ENCODE measurements at places on chromosomes 4 and X.

GRCh38 chr4:143337600-143338287, 1.1 kb downstream of the GAB1 start:
- DNase-seq = peak; percentile 59

DNA sequence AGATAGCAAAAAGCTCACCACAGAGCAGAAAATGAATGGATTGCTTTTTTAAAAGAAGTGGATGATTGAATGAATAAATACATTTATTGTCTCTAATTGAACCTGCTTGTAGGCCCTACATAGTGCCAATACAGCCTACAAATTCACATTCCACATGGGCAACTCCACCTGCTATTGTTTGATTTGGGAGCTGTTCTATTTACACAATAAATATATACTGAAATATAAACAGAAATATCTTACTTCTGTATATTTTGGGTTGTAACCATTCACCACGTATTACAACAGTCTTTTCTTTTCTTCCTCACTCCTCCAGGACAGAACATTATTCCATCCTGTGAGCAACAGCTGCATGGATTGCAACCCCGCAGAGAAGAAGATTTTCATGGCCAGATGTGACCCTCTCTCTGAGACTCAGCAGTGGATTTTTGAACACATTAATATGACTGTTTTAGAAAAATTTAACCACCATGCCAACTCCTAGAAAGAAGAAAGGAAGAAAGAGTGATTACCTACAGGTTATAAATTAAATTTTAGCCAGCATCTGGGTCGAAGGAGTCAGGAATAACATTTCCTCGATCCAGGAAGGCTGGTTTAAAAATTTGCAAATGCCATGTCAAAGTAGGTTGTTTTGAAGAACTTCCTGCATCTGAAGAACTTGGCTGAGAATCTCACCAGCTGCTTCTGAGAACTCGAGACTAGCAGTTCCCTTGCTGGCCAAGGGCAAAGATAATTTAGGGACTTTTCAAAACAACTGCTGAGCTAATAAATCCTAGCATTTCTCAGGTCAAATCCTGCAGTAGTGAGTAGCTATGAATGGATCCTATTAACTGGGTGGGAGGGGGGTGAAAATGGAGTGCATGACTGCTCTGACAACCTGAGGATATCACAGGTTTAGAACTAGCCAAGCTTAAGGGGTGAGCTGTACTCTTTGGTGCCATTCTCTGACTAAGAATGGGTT, 128.7 kb upstream of the GALNT7 start:
- no peak for DNase-seq

DNA sequence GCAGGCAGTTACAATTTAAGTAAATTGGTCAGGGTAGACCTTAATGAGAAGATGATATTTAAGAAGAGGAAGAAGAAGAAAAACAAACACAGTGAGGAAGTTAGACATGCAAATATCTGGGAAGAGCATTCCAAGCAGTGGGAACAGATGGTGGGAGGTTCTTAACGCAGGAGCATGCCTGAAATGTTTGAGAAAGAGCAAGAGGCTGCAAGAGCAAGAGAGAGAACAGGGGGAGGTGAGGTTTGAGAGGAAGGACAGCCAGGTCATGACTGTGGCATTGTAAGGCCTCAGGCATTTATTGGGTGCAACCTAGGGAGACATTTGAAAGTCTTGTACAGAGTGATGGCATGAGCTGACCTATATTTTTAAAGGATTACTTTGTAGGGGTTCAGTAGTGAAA, 136.0 kb downstream of the UGT8 start:
- DNase-seq = no peak

- no peak for DNase-seq
Measured at GRCh38 chrX:39725928-39726619, 371.7 kb downstream of the BCOR start.

DNA sequence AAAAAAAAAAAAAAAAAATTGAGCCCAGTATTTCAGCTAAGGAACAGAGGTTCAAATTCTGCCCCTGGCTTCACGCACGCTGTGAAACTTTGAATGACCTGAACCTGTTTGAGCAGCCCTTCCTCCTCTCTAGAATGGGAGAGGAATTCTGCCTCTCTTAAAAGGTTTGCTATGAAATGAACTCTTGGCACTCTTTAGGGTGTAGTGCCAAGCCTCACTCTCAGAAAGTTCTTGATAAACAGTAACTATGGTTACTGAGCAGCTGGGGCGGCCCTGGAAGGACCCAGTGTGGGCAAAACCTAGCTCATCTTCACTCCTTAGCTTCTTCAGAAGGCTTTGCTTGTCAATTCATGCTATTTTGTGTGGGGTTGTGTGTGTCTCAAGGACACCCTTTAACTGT, 73.7 kb downstream of the GEMIN8 start:
- DNase-seq = no peak

DNA sequence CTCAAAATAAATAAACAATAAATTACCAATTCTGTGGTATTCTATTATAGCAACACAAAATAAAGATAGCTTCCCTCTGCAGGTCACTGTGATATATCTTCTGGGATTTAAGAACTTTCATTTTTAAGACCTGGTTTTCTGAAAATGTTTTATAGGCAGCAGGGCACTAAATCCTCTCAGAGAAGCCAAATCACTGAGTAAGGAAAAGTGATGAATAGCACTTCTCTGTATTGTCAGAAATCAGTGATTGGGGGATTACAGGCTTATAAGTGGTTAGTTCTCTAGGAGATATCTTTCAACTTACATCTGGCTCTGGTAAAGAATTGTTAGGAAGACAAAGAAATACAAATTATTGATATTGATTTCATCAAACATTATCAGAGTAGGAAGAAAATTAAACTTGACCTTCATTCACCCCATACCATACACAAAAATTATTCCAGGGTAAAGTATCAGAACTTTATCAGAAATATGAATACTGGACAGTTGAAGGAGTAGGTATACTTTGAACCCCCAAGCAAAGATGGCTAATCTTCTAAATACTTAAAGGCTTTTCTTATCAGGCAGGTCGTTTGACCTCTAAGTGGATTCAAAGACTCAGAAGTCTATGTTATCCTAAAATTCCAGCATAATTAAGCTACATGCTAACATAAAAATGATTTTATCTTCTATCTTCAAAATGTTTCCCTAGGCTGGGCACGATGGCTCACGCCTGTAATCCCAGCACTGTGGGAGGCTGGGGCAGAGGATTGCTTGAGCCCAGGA, 81.6 kb upstream of the USP9X start:
- DNase-seq = no peak

DNA sequence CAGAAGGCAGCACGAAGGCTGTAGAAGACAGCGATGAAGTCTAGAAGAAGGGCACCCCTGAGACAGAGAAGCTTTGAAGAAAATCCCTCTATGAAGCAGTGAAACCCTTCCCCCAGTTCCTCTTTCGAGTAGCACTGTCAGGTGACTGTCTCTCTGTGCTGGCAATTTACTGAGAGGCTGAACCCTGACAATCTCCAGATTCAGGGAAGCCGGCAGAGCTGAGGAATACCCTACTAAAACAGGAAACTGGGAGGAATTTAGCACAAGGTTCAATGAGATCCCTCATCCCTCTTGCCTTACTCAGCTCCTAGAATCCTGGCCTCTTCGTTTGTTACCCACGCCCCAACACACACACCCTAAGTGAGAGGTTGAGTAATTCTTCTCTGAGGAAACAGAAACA, 239.7 kb upstream of the NOCT start:
- DNase-seq = no peak

DNA sequence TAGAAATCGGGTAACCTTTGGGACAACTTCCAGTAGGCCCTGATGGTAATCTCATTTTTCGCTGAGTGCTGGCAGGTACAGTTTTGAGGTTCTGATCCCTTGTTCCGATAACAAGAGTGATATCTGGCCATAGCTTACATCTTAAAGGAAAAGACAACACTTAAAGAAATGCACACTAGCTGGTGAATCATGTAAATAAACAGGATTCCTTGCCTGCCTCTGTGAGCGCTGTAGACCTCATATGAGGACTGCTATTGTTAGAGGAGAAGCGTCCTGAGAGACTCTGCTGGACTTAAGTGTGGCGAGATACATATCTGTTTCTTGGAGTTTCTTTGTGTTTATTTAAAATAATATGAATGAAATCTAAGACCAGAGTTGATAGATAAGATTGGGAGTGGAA, 149.3 kb upstream of the SLC4A4 start:
- DNase-seq = no peak

DNA sequence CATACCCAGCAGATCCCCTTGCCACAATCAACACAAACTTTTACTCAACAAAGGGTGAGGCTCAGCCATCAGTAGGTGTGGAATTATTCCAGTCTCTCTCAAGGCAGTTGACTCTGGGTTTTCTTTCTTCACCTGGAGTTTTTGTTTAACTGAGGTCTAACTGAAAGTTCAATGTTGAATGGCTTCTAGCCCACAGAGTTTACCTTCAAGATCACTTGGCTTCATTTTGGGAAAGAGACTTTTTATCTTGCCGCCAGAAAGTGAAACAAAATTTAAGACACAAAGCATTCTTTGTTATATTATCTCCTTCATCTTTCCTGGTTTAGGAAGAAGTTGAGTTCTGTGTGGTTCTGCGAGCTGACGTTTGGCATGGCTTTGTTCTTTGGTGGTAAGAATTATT, 83.8 kb upstream of the RASGEF1B start:
- DNase-seq = no peak

DNA sequence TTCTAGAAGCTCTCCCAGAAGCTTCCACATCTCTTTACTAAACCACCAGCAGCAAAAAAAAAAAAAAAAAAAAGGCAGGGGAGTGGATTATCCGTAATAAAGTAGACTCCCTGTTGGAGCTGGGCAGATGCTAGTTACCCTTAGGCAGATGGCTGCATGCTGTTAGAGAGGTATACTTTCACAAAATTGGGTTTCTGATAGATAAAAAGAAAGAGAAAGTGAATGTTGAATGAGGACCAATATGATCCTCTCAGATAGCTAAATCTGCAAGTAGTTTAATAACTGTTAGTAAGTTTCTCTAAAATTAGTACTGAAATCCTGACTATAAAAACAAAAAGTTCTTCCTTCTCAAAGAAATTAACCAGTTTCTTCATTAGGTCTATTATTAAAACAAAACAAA, 195.4 kb downstream of the ANAPC10 start:
- DNase-seq = no peak

GRCh38 chrX:34371754-34372153, 239.6 kb upstream of the FAM47A start:
- DNase-seq = no peak

GRCh38 chr4:151831526-151831925, 70.7 kb upstream of the GATB start:
- DNase-seq = no peak

- DNase-seq = no peak
Measured at GRCh38 chr4:148141501-148141900, 300.7 kb downstream of the NR3C2 start.

- no peak for DNase-seq
Measured at GRCh38 chr4:78372355-78372988, 179.1 kb upstream of the ANXA3 start.

DNA sequence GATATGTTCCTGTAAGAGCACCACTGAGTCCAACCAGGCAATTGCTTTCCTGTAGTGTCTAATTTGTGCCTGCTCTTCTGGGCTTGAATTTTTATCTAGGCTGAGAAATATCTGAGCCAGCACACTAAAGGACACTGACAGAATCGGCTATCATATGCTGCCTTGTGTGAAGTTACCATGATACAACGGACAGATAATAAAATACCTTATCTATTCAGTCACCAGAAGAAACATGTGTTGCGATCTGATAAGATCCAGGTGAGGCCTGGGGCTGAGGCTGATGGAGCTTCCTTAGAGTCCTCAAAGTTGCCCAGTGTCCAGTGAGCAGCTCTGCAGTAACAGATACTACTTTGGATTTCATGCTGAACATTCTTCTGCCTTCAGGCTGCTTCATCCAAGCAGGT, 111.8 kb downstream of the ZNF518B start:
- DNase-seq = no peak

GRCh38 chrX:40331762-40332161, 234.0 kb upstream of the BCOR start:
- DNase-seq = no peak

- no peak for DNase-seq
Measured at GRCh38 chrX:56762707-56763555, 33.9 kb downstream of the NBDY start.

- DNase-seq = no peak
Measured at GRCh38 chrX:8429692-8430249, 34.9 kb upstream of the VCX3B start.

DNA sequence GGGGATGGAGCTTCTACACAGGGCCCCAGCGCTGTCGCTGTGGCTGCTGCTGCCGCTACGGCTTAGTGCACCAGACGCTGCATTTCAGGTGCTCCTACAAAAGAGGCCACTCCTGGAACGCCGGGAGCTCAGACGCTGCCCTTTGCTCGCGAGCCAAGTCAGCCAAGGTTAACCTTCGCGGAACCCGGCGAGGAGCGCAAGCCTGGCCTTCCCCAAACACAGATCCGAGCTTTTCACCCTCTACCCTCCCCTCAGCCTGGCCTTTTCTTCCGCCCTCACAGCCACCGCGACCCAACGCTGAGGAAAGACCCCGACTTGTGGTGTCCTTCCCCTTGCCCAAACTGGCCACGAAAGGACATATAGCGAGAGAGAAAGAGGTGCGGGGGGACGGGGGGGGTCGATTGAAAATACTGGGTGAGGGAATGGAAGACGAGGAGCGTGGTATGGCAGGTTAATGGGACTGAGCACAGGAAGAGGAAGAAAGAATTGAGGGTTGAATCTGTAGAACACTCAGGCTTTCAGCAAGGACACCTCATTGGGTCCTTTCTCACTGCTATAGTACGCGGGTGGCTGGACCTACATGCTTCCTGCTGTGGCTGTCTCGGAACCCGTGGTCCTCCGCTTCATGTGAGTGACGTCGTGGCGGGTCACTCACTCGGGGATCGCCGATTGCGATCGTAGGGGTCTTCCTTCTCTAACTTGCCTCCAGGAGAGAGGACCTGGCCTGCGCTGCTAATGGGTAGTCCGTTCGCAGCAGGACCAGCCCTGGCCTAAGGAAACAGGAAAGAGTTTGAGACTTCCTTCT, at the start of the genes AIMP1 and TBCK:
AIMP1 (plus strand) TSS at position 583 of the 805 bp plus-strand sequence. CDS start 8,460 bp downstream, outside the sequence.
TBCK (minus strand) TSS at position 242 of the 805 bp plus-strand sequence. CDS start 7,249 bp downstream, outside the sequence.
- peak; percentile 86 for DNase-seq

GRCh38 chr4:25915353-25915705, 1.3 kb downstream of the SMIM20 start:
- no peak for DNase-seq

GRCh38 chrX:93875621-93876282, 201.7 kb downstream of the FAM133A start:
- DNase-seq = no peak

- no peak for DNase-seq
Measured at GRCh38 chr4:145289403-145290076, 109.2 kb upstream of the OTUD4 start.

DNA sequence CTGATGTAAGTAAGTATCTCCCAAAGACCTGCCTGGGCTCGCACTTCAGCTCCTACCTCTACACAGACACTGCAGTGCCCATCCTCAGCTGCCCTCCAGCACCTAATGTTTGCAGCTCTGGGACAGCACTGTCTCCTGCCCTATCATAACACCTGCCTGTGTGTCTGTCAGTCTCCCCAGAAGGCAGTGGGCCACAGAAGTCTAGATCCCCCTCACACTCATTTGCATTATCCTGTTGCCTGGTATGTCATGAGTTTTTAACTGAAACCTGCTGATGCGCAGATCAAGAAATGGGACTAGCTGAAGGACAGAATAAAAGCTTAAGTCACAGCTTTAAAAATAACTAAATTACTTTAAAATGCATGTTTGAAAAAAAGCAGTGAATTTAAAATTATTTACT, 43.0 kb downstream of the LRP2BP start:
- no peak for DNase-seq
